Activated T-helper 1 cell treated with anti-CD3 and anti-CD28 coated beads, Interleukin-12 subunit alpha, Interleukin-12 subunit beta, Interleukin-2, Interleukin-4 antibody, amounts not matched to agents 30 ng/mL and 10 ng/mL and 1 ng/mL, durations not matched to agents 14 hours and 24 hours and 36 hours (primary cell): ENCODE measurements at places on chromosomes 3 and 15.

DNA sequence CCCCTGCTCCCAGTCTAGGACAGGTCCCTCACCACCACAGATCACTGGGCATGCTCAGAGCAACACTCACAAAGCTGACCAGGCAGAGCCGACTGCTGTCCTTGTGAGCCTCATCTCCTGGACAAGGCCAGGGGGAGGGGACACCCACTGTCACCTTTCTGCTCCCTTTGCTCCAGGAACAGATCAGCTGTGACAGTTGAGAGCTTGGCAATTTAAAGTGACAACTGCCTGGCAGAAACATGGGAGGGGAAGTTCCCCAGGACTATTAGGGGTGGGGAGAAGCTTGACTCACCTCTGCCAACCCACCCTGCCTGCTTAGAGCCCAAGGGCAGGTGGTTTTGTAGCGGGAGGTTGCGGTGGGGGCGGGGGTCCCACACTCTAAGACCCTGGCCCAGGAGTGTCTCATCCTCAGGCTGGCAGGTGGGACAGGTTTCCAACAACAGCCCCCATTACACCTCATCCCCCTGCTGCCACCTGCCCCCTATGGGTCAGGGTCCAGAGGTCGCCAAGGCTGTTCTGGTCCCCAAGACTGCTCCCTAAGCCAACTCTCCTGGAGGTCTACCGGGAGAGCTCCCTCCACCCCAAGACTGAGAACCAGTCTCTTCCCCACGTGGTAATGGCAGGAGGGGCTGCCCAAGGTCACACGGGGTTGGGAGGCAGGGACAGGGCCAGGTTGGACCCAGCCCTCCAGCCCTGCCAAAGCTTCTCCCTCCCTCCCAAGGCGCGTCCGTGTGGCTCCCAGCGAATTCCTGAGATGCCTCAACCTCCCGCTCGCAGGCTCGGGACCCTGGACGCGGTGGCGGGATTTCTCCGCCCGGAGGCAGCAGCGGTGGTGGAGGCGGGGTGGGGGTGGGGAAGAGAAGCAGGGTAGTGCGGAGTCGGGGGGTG lies 80.4 kb downstream of the IQSEC1 start:
- no peak for DNase-seq
- no peak overlapping the region for H3K27ac ChIP-seq
- H3K27me3 ChIP-seq = peaks cover 2% of the 10 kb centered on the region
- peaks cover 15% of the 10 kb centered on the region for H3K36me3 ChIP-seq
- peak overlapping the region; percentile 60 for H3K4me3 ChIP-seq

DNA sequence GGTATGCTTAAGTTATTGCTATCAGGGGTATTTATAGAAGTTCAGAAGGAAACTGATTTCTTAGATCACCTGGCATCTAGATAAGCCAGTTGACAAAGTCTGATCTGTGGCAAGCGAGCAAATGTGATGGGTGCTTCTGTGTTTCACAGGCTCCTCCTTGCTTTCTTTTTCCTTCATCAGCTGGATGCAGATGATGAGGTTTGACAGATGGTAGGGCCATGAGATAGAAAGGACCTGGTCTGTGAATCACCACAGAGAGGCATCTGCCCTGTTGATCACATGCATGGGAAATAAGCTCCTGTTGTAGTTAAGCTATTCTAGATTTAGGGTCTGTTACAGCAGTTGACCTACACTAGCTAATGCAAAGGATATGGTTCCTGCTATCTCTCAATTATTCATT lies 372.0 kb downstream of the NEK10 start:
- no peaks in the 10 kb centered on the region for H3K4me1 ChIP-seq
- no peak for DNase-seq
- H3K27me3 ChIP-seq = no peaks in the 10 kb centered on the region
- no peaks in the 10 kb centered on the region for H3K36me3 ChIP-seq
- H3K4me3 ChIP-seq = no peak overlapping the region

DNA sequence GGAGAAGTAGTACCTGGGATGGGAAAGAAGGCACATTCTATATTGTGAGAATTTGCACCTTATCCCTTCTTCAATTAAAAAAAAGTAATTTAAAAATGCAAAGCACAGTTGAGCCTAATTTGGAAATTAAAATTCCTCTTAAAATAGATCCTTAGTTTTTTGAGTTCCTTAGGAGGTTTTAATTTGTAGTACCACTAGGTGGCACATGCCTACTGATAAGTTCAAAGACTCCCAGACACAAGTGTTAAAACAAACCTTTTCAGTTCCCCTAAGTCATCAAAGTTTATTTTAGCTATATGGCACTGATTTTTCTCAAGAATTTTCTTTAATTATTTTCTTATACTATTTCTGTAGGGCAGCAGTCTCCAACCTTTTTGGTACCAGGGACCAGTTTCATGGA lies 127.6 kb upstream of the AZI2 start:
- no peak overlapping the region for H3K4me3 ChIP-seq
- no peaks in the 10 kb centered on the region for H3K36me3 ChIP-seq
- H3K27ac ChIP-seq = no peak overlapping the region
- no peak for DNase-seq
- no peaks in the 10 kb centered on the region for H3K4me1 ChIP-seq

DNA sequence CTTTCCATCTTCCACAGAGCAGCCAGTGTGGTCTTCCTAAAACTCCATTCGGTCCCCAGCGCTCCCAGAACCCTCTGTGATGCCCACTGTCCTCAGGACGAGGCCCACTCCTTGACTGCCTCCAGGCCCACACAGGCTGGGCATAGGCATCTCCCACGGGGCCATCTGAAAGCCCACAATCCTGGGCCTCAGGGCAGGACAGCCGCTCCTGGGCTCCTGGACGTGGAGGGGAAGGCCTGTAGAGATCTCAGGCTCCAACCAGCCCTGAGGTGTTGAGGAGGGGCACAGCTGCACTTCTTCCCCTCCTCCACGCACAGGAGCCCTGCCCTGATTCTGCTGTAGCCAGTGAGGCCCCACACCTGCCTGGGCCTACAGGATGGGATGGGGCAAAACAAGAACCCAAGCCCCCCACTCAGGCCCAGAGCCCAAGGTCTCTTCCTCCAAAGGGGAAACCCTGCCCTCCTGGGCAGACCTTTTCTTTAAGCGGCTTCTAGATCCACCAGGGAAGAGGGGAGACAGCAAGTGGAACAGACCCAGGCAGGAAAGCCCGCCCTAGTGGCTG lies 25.9 kb downstream of the SHISA5 start:
- DNase-seq = no peak
- peak overlapping the region; percentile 78 for H3K4me3 ChIP-seq
- H3K27ac ChIP-seq = peak overlapping the region; percentile 92

DNA sequence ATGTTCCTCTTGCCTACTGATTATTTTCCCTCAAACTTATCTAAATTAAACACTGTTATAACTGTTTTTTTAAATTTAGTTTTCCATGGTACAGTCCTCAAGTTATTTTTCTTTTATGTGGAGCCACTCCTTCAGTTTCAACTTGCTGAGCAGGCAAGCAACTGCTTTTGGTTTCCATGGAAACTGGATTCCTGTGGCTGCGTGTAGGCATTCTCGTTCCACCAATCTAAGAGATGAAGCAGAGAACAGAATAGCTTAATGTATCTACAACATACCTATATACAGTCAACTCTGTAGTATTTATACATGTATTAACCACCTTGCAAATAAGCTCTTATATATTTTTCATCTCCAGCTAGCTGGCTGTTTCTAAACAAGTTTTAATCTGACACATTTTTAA lies 25.8 kb upstream of the ANXA2 start:
- peak overlapping the region; percentile 11 for H3K27ac ChIP-seq
- DNase-seq = no peak
- H3K27me3 ChIP-seq = no peaks in the 10 kb centered on the region
- H3K4me1 ChIP-seq = peaks cover 12% of the 10 kb centered on the region
